Stimulated activated CD4-positive, alpha-beta T cell treated with anti-CD3 and anti-CD28 coated beads, Interleukin-1b, Interleukin-23, amount 100 ng/mL, for 48 hours (primary cell): ENCODE measurements at places on chromosomes 3 and 15.

- DNase-seq: no peak
Observed at GRCh38 chr3:64207289-64208080, 17.8 kb downstream of the PRICKLE2 start.

- no peak for DNase-seq
Observed at GRCh38 chr15:74420193-74420905, 13.4 kb downstream of the SEMA7A start.

- DNase-seq: no peak
Observed at GRCh38 chr3:97181704-97182103, 367.3 kb downstream of the EPHA6 start.

- no peak for DNase-seq
Observed at GRCh38 chr15:74318376-74319137, 48.9 kb downstream of the CYP11A1 start.
